ENCODE measurements at places on chromosomes 1 and 21.

GRCh38 chr21:46037331-46038325, 56.1 kb downstream of the COL6A1 start:
- DNase-seq, result no peak

DNA sequence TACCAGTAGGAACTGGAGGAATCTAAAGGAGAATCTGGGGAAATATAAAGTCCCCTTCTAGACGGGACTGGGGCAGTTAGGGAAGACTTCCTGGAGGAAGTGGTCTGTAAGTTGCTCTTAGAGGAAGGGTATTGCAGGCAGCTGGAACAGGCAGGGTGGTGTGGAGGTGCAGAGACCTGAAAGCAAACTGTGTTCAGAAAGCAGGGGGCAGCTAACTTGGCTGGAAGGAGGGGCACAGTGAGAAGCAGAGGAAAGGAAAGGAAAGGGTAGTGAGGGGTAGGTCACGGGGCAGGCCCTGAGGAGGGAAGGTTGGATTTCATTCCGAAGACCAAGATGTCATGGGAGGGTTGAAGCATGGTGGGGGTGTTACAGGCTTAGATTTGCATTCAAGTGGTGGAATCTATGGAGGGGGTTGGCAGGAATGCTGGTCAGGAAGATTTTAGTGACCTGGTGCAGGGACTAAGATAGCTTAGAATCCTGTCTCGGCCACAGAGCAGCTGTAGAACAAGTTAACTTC, 240.7 kb downstream of the FOXD2 start:
- DNase-seq, result no peak

DNA sequence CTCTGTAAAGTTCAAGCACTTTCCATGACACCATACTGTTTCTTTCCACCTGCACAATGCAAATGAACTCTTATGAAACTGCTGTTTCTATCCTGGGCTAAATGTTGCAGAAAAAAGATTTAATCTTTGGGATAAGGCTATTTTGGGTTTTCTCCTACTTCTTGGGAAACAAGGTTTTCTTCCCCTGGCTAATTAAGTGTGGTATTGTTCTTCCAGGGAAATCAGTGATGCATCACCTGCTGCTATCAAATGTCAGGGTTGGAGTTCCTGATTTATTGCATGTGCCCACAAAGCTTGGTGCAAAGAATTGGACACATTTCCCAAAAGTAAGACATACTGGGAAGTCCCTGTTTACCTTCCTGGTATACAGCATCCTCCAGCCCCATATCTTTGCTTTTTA, 6.0 kb upstream of the RGS4 start:
- DNase-seq, result no peak

DNA sequence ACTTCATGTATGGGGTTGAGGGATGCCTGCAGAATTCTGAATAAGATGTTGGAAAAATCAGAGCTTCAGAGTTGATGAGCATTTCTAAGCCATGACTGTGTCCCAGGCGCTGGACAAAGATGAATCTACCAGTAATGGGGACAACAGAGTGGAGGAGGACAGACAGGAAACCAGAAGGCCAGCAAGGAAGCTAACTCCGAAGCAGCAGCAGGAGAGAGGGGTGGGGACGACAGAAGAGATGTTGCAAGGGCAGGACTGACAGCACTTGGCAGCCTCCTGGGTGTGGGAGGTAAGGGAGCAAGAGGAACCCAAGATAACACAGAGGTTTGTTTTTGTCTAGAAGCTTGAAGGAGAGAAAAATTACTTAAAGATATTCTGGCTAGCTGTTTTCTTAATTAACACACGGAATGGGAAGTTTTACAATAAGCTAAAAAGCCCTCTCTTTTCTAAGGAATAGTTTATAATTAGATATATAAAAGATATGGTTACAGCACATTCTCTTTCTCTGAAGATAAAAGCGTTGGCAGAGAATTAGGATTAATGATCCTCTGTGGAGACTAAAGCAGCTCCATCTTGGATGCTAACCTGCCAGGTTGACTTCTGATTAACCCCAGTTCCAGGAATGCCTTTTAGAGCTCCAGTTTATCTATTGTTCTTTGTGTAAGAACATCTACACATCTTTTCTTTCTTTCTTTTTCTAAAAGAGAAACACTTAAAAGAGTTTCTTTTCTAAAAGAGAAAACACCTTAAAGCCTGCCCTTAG, 92.7 kb downstream of the TENT5C start:
- no peak for DNase-seq

GRCh38 chr1:36786425-36786824, 247.9 kb downstream of the GRIK3 start:
- no peak for DNase-seq

DNA sequence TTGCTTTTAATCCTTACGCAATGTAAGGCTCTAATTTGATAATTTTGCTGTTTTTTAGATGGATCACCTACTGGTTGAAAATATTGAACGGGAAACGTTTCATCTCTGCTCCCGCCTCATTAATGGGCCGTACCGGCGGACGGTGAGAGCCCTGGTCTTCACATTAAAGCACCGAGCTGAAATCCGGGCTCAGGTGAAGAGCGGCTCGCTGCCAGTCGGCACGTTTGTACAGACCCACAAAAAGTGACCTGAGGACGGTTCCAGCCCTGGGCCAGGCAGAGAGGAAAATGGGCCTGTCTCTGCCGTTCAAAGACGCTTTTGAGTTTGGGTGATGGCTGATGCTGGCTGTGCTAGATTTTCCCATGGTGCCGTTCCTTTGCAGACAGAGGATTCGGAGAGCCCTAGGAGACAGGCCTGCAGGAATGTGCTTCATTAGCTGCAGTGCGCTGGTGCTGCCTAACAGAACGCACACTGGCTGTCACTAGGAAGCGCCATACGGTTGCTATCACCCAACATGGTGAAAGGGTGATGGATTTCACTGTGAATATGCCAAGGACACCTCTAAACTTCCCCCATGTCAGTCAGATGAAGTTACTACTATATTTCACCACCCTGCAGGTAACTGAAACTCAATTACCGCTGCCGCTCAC, 42.9 kb downstream of the TCEANC2 start:
- DNase-seq, result no peak

DNA sequence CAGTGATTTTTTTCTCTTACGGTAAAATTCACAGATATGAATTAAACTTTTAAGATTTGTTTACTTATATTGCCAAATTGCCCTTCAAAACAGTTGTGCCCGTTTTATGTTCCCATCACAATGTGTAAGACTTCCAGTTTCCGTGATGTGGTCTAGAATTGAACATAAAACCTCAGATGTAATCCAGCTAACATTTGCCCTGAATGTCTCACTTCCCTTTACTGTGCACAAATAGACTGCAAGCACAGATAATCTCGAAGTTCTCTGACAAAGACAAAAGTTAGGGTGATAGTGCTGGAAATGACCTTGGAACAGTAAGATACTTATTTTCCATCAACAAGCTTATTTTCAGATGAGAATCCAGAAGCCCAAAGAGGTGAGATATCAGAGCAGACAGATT, 177.5 kb downstream of the ZZZ3 start:
- peak; percentile 96 for DNase-seq

- no peak for DNase-seq
Measured at GRCh38 chr1:34794001-34794789, 1.4 kb downstream of the GJA4 start.

DNA sequence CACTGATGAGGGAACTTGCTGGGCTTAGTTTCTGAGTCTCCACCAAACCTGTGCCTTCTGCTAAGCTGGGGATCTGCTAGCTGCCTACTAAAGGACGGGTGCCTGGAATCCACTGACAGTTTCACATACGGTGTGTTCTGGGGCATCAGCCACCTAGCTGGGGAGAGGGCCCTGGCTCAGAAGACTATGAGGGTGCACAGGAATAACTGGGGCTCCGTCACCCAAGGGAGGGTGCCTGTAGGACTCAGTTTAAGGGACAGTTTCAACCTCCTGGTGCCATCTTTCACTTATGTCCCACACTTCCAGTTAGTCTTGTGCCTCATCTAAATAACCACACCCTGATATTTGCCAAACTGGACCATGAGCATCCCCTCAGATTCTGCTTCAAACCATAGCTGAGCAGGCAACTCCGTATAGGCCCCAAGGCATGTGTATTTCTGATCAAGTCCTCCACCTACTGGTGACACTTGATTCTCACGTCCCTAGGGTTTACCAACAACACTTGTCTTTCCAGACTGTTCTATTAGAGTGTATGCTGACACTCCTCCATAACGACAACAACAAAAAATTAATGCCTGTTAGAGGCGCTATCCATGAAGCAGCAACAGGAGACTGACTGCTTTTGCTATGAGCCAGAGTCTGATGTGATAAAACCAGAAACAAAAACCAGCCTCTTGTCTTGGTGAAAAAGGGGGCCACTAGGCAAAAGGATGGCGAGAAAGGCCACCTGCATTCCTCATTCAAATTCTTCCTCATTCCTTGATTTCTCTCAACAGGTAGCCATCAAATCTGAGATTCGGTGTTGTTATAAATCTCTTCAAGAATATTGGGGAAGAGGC, 55.0 kb upstream of the PAXBP1 start:
- DNase-seq, result peak; percentile 62

DNA sequence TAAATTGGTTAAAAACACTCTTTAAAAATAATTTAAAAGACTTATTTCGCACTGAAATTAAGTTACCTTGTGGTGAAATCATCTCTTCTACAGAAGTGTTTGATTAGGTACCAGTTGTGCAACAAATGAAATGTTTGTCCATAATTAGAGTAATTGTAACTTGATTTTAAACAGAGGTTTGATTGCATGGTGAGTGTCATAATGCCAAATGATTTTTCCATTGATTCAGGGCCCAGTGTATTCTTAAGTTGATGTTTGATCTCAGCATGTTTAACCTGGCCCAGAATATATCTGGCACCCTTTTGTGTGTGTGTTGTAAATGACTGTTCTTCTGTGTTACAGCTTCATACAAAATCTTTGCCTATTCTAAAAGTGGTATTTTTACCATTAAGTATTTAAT, 28.5 kb downstream of the LRRC8B start:
- no peak for DNase-seq

GRCh38 chr21:43659136-43660000, at the start of the genes HSF2BP and RRP1B:
HSF2BP (minus strand) TSS chr21:43659488; CDS start chr21:43658096, 1,392 bp downstream.
RRP1B (plus strand) TSS chr21:43659560; CDS start chr21:43659665, 105 bp downstream.
- DNase-seq, result no peak

- no peak for DNase-seq
Measured at GRCh38 chr1:205976036-205976435, 27.2 kb downstream of the RAB7B start.

- no peak for DNase-seq
Measured at GRCh38 chr21:45830221-45830640, 151.3 kb upstream of the COL6A1 start.

DNA sequence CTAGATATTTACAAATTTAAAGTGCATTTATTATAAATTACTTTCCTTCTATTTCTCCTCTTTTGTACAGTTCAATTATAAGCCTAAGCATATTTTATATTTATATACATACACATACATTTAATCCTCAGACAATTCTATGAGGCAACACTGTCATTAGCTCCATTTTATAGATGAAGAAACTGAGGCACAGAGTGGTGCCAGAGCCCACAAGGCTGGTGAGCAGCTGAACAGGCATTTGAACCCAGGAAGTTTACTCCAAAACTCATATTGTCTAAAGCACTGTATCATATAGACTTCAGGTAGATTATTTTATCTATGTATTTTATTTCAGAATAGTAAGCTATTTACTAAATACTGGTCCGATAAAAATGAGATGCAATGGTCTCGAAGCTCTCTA, 52.3 kb downstream of the PTP4A2 start:
- no peak for DNase-seq

- DNase-seq, result no peak
Measured at GRCh38 chr1:222813866-222814535, 838 bp upstream of the DISP1 start.

DNA sequence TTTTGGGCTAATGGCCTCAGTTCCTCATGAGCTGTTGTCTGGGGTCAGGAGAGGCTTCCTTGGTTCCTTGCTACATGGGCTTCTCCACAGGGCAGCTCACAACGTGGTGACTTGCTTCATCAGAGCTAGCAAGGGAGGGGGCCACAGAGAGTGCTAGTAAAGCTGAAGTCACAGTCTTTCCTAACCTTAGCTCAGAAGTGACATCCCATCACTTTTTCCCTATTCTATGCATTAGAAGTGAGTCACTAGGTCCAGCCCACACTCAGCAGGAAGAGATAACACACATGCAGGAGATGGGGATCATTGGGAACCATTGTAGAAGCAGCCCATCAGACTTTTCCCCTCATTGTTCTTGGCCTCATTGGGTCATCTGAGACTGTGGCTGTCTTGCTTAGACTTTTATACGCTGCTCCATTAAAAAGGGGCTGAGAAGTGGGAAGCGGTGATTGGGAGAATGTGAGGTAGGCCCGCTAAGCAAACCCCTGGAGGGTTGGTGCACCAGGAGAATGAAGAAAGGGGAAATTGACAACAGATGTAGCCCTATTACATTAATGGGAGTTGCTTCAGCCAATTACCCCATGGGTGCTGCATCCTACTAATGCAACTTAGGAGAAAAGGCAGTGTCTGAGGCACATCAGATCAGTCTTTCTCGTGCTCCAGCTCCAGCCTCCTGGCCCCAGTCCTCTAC, 22.1 kb upstream of the IGSF21 start:
- no peak for DNase-seq

GRCh38 chr1:167881786-167882185, 32.1 kb downstream of the ADCY10 start:
- no peak for DNase-seq

DNA sequence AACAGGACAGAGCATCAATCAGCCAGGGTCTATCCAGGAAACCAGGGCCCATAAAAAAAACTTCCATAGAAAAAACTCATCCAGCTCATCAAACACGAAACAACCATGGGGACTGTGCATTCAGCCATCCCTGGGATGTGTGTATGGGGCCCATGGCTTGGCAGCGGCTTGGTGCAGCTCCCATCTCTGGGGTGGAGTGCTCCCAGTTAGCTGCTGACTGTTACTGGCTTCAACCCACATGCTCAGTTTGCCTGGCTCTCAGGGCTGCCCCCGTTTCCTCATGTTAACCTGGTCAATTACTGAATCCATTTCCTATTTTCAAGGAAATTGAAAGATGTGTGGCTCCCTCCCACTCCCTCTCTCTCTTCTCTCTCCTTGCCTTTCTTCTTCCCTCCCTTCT, 37.3 kb upstream of the STUM start:
- DNase-seq, result no peak

Measured in dermis microvascular lymphatic vessel endothelial cell (primary cell).